CD4-positive, alpha-beta T cell treated with Interleukin-6 for 4 hours (primary cell): ENCODE measurements at places on chromosomes 11 and 22.

GRCh38 chr11:37748641-37749040 is 1150.6 kb upstream of the RAG2 start:
- DNase-seq: no peak

DNA sequence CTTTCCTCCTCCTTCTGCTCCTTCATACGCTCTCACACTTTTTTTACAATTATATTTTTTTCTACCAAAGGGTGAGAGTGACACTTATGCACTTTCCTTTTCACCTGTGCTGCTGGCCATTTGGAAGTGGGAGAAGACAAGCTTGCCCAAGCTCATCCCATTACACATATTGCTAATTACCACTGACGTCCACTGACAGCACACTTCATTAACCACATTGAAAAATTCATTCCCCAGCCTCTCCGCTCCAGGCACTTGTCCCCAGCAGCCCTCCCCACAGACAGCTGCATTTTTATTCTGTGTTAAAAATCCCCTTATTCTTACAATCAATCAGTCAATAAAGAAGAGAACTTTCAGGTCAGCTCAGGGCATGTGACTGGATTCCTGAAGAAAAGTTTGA is 175.1 kb downstream of the LRRC4C start:
- no peak for DNase-seq

DNA sequence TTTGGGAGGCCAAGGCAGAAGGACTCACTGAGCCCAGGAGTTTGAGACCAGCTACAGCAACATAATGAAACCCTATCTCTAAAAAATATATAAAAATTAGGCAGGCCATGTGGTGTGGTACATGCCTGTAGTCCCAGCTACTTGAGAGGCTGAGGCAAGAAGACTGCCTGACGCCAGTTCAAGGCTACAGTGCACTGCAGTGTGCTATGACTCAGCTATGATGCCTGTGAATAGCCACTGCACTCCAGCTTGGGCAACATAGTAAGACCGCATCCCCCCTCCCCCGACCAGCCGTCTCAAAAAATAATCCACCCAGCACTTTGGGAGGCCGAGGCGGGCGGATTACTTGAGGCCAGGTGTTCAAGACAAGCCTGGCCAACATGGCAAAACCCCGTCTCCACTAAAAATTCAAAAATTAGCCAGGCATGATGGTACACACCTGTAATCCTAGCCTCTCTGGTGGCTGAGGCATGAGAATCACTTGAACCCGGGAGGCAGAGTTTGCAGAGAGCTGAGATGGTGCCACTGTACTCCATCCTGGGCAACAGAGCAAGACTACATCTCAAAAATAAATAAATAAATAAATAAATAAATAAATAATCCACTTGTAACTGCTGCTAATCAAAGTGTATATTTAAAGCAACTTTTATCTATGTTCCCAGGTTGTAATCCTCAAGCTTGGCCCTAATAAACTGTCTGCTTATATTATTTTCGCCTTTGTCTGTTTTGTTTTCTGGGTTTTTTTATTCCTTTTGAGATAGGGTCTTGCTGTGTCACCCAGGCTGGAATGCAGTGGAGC is 7.8 kb downstream of the HPS5 start:
- DNase-seq: no peak

- no peak for DNase-seq
Observed at GRCh38 chr22:24102366-24103200, 78.7 kb upstream of the SUSD2 start.
